ENCODE measurements at places on chromosomes 13 and 19.

- peak overlapping the region; percentile 82 for H3K27ac ChIP-seq
- H3K27me3 ChIP-seq: no peaks in the 10 kb centered on the region
- peak overlapping the region; percentile 89 for H3K4me3 ChIP-seq
- no peak for DNase-seq
- H3K36me3 ChIP-seq: peaks cover 17% of the 10 kb centered on the region
These were observed 1.1 kb downstream of the PGLS start for GRCh38 chr19:17512574-17512939.

DNA sequence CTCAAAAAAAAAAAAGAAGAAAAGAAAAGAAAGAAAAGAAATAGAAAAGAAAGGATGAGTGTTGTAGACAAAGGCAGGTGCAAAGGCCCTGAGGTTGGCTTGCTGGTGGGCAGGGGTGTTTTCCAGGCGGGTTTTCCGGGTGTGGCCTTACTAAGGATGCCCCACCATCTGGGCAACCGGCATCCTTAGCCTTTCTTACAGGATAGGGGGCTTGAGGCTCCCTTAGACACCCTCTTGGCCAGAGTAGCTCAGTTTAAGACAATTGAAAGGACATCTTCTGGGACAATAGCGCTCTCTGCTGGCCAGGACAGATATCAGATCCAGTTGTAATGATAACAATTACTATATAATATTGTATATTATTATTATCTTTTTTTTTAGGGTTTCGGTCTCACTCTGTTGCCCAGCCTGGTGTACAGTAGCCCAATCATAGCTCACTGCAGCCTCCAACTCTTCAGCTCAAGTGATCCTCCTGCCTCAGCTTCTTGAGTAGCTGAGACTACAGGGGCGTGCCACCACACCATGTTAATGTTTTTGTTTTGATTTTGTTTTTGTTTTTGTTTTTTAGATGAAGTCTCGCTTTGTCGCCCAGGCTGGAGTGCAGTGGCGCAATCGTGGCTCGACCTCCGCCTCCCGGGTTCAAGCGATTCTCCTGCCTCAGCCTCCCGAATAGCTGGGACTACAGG, 1.4 kb upstream of the QTRT1 start:
- DNase-seq: no peak
- no peak overlapping the region for H3K27ac ChIP-seq
- no peaks in the 10 kb centered on the region for H3K36me3 ChIP-seq
- H3K4me3 ChIP-seq: no peak overlapping the region

DNA sequence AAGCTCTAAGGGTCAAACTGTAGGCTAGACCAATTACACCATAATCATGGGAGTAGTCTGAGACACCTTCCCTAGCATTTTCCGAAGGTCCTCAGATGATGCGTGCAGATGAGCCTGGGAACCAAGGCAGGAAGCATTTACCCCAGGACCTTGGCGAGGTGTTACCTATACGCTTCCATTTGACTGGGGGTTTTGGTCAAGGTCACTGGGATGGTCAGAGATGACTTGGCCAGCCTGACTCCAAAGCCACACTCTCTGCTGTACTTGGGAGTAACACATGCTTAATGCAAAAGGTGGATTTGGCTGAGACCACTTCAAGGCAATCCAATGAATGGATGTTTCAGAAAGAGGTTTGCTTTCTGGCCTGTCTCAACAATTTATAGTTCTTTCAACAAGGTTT, 98.9 kb upstream of the IRS2 start:
- no peak overlapping the region for H3K27ac ChIP-seq
- peaks cover 5% of the 10 kb centered on the region for H3K27me3 ChIP-seq
- no peaks in the 10 kb centered on the region for H3K4me1 ChIP-seq
- DNase-seq: no peak

GRCh38 chr13:26929971-26930730, 169.6 kb upstream of the GPR12 start:
- H3K27ac ChIP-seq: no peak overlapping the region
- no peaks in the 10 kb centered on the region for H3K36me3 ChIP-seq
- DNase-seq: peak; percentile 72
- H3K27me3 ChIP-seq: peaks cover 34% of the 10 kb centered on the region
- H3K4me1 ChIP-seq: no peaks in the 10 kb centered on the region
- H3K4me3 ChIP-seq: peak overlapping the region; percentile 3

- peaks cover 52% of the 10 kb centered on the region for H3K4me1 ChIP-seq
- DNase-seq: no peak
- peak overlapping the region; percentile 99 for H3K27ac ChIP-seq
- H3K4me3 ChIP-seq: peak overlapping the region; percentile 97
- no peaks in the 10 kb centered on the region for H3K27me3 ChIP-seq
These were observed 555 bp downstream of the SCAF1 start for GRCh38 chr19:49642492-49643035.

- DNase-seq: no peak
- no peak overlapping the region for H3K27ac ChIP-seq
- peaks cover 8% of the 10 kb centered on the region for H3K36me3 ChIP-seq
- H3K4me1 ChIP-seq: no peaks in the 10 kb centered on the region
- no peak overlapping the region for H3K4me3 ChIP-seq
- H3K27me3 ChIP-seq: no peaks in the 10 kb centered on the region
These were observed 10.3 kb downstream of the CEBPG start for GRCh38 chr19:33383720-33384292.

DNA sequence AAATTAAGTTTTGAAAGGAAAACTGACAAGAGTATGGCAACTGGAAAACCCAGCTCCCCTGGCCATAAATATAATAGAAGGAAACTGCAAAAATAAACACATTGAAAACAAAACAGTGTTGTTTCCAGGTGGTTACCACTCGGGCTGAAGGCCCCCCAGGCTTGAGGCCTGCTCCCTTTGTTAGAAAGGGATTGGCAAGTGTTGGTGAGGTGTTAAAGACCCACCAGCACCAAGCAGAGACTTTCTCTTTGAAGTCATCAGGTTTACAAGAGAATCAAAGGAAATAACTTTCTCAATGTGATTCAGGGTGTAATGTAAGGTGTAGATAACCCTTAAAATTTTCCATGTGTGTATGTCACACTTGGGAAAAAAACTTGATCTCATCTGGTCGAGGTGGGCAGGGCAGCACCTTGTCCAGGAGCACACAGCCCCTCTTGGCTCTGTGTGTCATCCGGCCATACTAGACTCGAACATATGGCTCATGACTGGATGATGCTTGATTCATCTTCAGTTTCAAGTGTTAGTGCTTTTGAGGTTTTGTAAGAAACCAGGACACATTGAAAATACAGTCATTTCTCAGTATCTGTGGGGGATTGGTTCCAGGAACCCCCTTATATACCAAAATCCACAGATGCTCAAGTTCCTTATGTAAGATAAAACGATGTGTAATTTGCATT, 7.8 kb downstream of the ACTN4 start:
- no peak overlapping the region for H3K4me3 ChIP-seq
- peak overlapping the region; percentile 100 for H3K27ac ChIP-seq
- no peak for DNase-seq
- no peaks in the 10 kb centered on the region for H3K27me3 ChIP-seq

GRCh38 chr13:98535501-98536354, 41.2 kb downstream of the STK24 start:
- H3K36me3 ChIP-seq: peaks cover 5% of the 10 kb centered on the region
- H3K27me3 ChIP-seq: no peaks in the 10 kb centered on the region
- no peak overlapping the region for H3K4me3 ChIP-seq
- peak overlapping the region; percentile 31 for H3K27ac ChIP-seq
- H3K4me1 ChIP-seq: peaks cover 38% of the 10 kb centered on the region

DNA sequence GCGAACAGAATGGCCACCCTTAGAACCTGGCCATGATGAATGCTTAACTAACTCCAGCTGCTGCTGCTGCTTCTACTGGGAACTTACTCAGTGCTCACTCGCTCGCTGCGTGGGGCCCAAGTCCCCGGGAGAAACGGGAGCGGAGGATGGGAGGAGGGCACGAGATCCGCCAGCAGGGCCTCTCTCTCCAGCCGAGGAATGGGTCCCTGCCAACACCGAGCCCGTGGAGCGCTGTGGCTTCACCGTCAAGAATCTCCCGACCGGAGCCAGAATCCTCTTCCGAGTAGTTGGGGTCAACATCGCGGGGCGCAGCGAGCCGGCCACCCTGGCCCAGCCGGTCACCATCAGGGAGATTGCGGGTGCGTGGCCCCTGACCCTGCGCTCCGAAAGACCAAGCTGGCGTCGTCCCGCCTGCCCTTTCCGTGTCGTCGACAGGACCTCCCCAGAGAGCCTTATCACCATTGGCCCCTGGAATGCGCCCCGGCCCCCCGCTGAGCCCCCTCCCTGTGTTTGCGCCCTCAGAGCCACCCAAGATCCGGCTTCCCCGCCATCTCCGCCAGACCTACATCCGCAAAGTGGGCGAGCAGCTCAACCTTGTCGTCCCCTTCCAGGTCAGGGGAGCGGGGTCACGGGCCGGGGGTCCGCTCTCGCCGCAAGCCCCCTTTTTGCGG, 17.8 kb upstream of the EMC10 start:
- peaks cover 2% of the 10 kb centered on the region for H3K27me3 ChIP-seq
- H3K36me3 ChIP-seq: no peaks in the 10 kb centered on the region
- no peak for DNase-seq
- peaks cover 10% of the 10 kb centered on the region for H3K4me1 ChIP-seq
- no peak overlapping the region for H3K27ac ChIP-seq

GRCh38 chr13:52975969-52976368, 52.6 kb upstream of the OLFM4 start:
- H3K4me3 ChIP-seq: no peak overlapping the region
- H3K4me1 ChIP-seq: no peaks in the 10 kb centered on the region
- H3K36me3 ChIP-seq: no peaks in the 10 kb centered on the region
- H3K27me3 ChIP-seq: peaks cover 25% of the 10 kb centered on the region
- H3K27ac ChIP-seq: no peak overlapping the region

GRCh38 chr13:66353664-66354063, 876.5 kb downstream of the PCDH9 start:
- peaks cover 51% of the 10 kb centered on the region for H3K4me1 ChIP-seq
- H3K36me3 ChIP-seq: peaks cover 7% of the 10 kb centered on the region
- no peak for DNase-seq
- H3K4me3 ChIP-seq: no peak overlapping the region

DNA sequence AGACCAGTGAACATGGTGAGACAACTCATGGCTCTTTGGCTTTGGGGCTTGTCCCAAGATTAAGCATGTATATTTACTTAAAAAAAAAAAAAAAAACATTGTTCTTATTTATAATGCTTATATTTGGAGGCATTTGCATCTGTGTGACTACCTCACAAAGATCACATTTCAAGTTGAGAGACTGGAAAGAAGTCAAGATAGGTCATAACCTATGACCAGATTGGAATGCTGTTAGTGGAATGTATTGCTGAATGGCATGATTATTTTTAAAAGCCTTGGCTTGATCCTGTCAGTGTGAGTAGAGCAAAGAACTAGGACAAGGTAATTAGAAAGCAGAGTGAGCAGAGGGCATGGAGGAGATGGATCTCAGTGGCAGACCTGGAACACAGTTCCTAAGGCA, 214.6 kb downstream of the OXGR1 start:
- peaks cover 13% of the 10 kb centered on the region for H3K27me3 ChIP-seq
- H3K27ac ChIP-seq: no peak overlapping the region
- H3K4me1 ChIP-seq: peaks cover 4% of the 10 kb centered on the region
- H3K36me3 ChIP-seq: peaks cover 2% of the 10 kb centered on the region

- no peak for DNase-seq
- H3K36me3 ChIP-seq: peaks cover 7% of the 10 kb centered on the region
- no peak overlapping the region for H3K4me3 ChIP-seq
These were observed 497.2 kb downstream of the DIAPH3 start for GRCh38 chr13:59666504-59666903.

DNA sequence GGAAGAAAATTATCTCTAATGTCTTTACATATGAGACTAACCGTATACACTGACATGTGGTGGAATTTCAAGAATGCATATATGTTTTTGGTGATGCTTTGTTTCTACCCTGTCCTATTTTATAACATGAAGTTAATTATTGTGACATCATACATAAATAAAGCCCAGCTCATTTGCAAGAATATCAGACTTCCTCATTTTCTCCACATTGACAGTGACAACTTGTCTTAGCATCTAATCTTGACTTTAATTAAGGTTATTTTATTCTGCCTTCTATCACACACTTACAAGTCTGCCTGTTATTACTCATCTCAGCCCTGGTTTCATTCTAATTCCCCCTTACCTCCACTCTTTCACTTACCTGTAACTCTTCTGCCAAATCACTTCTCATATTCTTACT, 140.6 kb upstream of the STARD13 start:
- no peaks in the 10 kb centered on the region for H3K27me3 ChIP-seq
- H3K4me1 ChIP-seq: peaks cover 6% of the 10 kb centered on the region
- no peaks in the 10 kb centered on the region for H3K36me3 ChIP-seq

- H3K36me3 ChIP-seq: no peaks in the 10 kb centered on the region
- H3K27ac ChIP-seq: no peak overlapping the region
- no peak overlapping the region for H3K4me3 ChIP-seq
- peaks cover 7% of the 10 kb centered on the region for H3K27me3 ChIP-seq
- no peak for DNase-seq
These were observed 16.5 kb upstream of the TNFAIP8L1 start for GRCh38 chr19:4622695-4623421.

DNA sequence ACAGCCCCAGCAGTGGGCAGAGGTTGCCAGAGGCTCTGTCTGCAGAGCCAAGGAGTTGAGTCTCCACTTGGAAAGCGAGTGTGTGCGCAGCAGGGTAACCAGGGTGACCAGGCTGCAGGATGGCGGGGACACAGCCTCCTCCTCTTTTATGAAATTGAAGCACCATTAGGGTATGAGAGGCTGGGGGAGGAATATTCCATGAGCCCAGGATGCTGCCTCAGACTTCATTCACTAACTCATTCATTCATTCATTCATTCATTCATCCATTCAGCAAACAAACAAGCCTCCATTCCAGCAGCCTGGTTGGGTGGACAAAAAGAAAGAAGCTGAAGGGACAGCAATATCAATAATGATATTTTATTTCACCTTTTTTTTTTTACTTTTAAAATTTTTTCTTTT, 6.6 kb upstream of the LMTK3 start:
- no peak for DNase-seq
- no peaks in the 10 kb centered on the region for H3K36me3 ChIP-seq
- no peak overlapping the region for H3K4me3 ChIP-seq
- H3K4me1 ChIP-seq: peaks cover 12% of the 10 kb centered on the region
- H3K27me3 ChIP-seq: no peaks in the 10 kb centered on the region
- H3K27ac ChIP-seq: no peak overlapping the region

GRCh38 chr13:50917572-50917971, 8.0 kb downstream of the RNASEH2B start:
- no peak for DNase-seq
- peaks cover 16% of the 10 kb centered on the region for H3K36me3 ChIP-seq
- H3K4me1 ChIP-seq: peaks cover 10% of the 10 kb centered on the region
- no peaks in the 10 kb centered on the region for H3K27me3 ChIP-seq
- no peak overlapping the region for H3K4me3 ChIP-seq

DNA sequence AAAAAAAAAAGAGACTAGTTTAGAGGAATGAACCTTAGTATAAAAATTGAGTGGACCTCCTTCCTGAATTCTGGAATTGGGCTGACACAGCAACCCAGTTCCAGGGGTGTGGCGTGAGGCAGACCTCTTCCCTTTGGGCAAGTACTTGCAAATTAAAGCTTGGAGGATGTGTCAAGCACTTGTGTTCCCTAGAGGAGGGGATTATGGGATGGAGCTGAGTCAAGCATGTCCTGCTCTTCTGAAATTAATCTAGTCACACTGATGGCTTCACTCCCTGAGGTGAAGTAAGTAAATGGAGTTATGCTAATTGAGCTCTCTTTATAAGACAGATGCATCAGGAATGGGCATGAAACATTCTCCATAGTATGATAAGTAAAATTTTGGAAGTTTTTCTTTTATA, 107.7 kb upstream of the HTR2A start:
- H3K27me3 ChIP-seq: peaks cover 2% of the 10 kb centered on the region
- peaks cover 34% of the 10 kb centered on the region for H3K4me1 ChIP-seq
- DNase-seq: no peak
- no peak overlapping the region for H3K4me3 ChIP-seq
- no peaks in the 10 kb centered on the region for H3K36me3 ChIP-seq
